ENCODE measurements at places on chromosomes 6 and 20.
A peak's percentile ranks its signal among the peaks of the same experiment; 100 is the strongest.

DNA sequence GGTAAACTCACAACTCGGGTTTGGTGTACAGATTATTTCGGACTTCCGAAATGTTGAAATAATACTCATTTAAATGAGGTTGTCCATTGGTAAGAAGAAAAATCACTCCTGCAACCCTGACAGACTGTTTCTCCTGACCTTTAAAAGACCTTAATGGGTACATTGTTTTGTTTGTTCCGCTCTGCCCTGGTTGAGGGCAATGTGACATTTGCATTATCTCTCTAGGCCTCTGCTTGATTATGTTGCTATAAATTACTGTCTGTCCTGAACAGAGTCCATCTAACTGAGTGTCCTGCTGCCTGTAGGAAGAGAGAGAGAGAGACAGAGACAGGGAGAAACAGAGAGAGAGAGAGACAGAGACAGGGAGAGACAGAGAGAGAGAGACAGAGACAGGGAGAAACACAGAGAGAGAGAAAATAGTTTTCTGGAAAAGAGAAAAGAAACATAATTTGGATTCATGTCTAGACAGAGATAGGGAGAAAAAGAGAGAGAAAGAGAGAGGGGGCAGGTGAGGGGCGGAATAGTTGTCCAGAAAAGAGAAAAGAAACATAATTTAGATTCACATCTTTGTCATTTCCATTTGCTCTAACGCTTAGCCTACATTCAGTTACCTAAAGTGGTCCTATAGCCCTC, 83.2 kb downstream of the SHLD1 start:
- peaks cover 12% of the 10 kb centered on the region for H3K4me1 ChIP-seq
- DNase-seq: no peak
- H3K4me3 ChIP-seq: no peak overlapping the region
- no peaks in the 10 kb centered on the region for H3K27me3 ChIP-seq

DNA sequence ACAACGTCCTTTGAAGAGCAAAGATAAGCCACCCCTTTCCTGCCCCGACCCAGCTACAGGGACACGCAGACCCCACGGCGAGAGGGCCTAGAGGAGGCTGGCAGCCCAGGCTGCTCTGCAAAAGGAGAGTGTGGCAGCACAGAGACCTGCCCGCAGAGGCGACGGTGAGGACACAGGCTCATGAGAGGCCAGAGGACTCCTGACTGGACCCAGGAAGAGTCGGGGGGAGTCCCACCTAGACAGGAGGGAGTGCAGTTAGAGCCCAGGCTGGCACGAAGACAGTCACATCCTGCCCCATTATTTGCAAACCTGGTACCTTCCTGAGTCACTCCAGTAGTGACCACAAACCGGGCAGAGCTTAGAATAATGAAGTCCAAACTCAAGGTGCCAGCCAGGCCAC, 227.7 kb upstream of the CDH4 start:
- no peaks in the 10 kb centered on the region for H3K27me3 ChIP-seq
- H3K4me3 ChIP-seq: no peak overlapping the region
- H3K27ac ChIP-seq: no peak overlapping the region
- H3K36me3 ChIP-seq: no peaks in the 10 kb centered on the region

- peak overlapping the region; percentile 93 for H3K4me3 ChIP-seq
- peak overlapping the region; percentile 80 for H3K27ac ChIP-seq
- no peaks in the 10 kb centered on the region for H3K27me3 ChIP-seq
- DNase-seq: peak; percentile 65
Observed at GRCh38 chr6:111872401-111873177, 663 bp downstream of the FYN start.

DNA sequence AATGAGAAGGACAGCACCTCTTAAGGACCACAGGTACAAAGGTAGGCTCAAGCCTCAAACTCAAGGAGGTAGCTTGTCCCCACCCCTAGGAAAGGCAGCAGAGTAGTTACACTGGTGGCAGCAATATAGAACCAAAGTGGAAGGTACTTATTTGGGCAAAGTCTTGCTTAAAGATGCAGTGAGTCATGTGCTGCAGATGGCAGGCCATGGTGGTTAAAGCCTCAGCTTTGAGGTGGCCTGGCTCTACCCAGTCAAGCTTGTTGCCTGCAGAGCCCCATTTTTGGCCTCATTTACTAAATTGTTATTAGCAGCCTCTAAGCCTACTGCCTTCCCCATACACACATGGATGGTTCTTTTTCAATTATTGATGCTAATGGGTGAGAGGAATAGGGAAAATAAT, 146.0 kb downstream of the ELOVL4 start:
- no peak for DNase-seq
- H3K4me3 ChIP-seq: no peak overlapping the region
- no peaks in the 10 kb centered on the region for H3K27me3 ChIP-seq
- H3K4me1 ChIP-seq: no peaks in the 10 kb centered on the region

DNA sequence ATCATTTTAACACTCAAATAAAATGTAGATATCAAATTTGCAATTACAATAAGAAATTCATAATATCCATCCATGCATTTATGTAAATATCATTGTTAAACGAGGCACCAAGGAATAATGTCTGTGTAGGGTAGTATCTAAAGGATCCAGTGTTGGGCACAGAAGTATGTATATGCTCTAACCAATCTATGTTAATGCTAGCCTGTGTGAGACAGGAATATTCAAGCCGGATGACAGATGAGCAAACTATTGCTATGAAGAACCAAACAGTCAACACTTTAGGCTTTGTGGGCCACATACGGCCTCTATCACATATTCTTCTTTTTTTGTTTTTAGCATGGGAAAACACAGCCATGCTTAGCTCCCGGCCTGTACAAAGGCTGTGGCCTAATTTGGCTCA, 45.0 kb downstream of the HUS1B start:
- no peak for DNase-seq
- H3K4me3 ChIP-seq: no peak overlapping the region
- no peaks in the 10 kb centered on the region for H3K27me3 ChIP-seq

DNA sequence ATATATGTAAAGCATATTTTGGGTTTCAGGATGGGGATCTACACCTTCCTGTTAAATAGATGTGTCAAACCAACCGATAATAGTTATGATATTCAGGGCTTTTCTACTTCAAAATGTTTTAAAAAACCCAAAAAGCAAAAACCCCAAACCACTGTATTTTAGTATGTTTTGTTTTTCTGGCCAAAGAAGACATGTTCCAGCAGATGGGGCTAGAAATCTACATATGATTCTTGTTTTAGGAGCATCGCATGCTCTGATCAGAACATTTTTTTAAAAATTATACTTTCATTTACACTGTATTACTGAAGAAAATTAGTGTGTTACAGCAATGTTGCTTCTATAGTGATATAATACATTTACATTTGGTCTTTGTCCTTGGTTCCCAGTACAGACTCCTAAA, 11.0 kb downstream of the RMND1 start:
- H3K27me3 ChIP-seq: no peaks in the 10 kb centered on the region
- no peak for DNase-seq
- H3K27ac ChIP-seq: no peak overlapping the region
- peaks cover 6% of the 10 kb centered on the region for H3K4me1 ChIP-seq

Data from T-cell (primary cell).